Esophagus (tissue), 2 donors: ENCODE measurements at places on chromosomes 3 and 15. TPM values are rescaled to one million over a fixed set of nuclear protein-coding genes. Genes with fewer than 3 reads are reported as not detected.

Gene LRRC49
- polyA plus RNA-seq: 1.4 TPM

Gene SCAMP5
- 0.41 TPM for polyA plus RNA-seq

Gene SLC9C1
- not detected for polyA plus RNA-seq

Gene SEC11A
- 74.6 TPM for polyA plus RNA-seq

Gene SUSD5
- polyA plus RNA-seq: 0.04 TPM
